ENCODE measurements at places on chromosomes 5 and 9. TPM values are rescaled to one million over a fixed set of nuclear protein-coding genes. Genes with fewer than 3 reads are reported as not detected.

The TICAM2 gene
- total RNA-seq: 3.7 TPM

GRCh38 chr9:108443019-108443633 lies 412.7 kb downstream of the ACTL7B start:
- no peak for DNase-seq

GRCh38 chr9:35273591-35273990 lies 111.8 kb downstream of the UNC13B start:
- DNase-seq: no peak

- DNase-seq: peak; percentile 64
These were observed 674.4 kb downstream of the PRR16 start for GRCh38 chr5:121138495-121138907.

GRCh38 chr9:21153336-21154017 lies 11.8 kb upstream of the IFNW1 start:
- DNase-seq: peak; percentile 2

DNA sequence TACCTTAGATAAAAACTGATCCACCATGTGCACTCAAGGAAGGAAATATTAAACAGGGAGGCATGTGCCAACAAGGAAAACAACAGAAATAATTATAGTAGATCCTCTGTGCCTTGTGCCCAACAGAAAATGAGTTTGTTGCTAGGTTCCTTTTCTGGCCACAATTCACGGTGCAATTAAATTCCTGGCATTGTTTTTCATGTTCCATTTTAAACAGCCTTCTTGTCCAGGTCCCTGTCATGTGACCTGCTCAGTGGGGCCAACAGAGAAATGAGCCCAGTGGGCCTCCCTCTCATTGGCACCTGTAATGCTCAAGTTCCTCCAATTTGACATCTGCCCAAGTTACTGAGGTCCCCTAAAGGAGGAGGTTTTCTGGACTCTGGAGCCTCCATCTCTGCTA lies 56.5 kb downstream of the SPOCK1 start:
- DNase-seq: no peak

The MRPS30 gene
- 48.2 TPM for total RNA-seq

GRCh38 chr5:84370176-84370575 lies 14.5 kb downstream of the EDIL3 start:
- DNase-seq: no peak

DNA sequence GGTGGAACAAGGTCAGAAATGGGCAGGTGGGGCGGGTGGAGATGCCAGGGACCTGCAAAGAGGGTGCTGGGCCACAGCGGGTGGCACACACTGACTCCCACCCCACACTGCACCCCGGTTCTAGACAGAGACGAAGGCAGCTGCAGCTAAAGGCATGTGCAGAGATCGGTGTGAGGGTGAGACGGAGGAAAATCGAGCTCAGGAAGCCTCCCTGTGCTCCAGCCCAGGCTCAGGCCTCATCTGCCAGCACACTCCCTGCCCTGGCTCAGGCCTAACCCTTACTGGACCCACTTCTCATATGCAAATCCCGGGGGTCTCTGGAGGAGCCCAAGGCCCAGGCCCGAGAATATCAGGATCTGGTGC lies 130.8 kb upstream of the PPP1R26 start:
- DNase-seq: no peak

GRCh38 chr5:107937651-107938355 lies 267.1 kb upstream of the EFNA5 start:
- DNase-seq: no peak

- no peak for DNase-seq
These were observed 28.4 kb upstream of the FAM120A start for GRCh38 chr9:93422977-93423616.

The SAXO1 gene
- not detected for total RNA-seq

DNA sequence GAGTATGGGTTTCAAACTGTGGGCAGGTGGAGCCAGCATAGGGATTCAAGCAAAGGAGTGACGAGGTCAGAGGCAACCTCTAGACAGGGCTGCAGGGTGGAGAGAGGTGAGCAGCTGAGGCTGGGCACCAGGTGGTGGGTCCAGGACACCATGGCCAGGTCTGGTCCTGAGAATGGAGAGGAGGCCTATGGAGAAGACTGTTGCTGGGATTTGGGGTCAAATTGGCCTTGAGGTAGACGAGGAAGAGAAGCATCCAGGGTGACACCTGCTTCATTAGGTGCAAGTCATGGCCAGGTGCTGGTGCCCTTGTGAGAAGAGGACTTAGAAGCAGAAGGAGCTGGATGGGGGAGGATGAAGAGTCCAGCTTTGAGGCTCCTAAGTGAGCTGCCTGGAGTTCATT lies 99.6 kb downstream of the NSG2 start:
- no peak for DNase-seq

GRCh38 chr5:15023266-15023665 lies 151.7 kb upstream of the ANKH start:
- no peak for DNase-seq

The PCDH1 gene
- 15.7 TPM for total RNA-seq

DNA sequence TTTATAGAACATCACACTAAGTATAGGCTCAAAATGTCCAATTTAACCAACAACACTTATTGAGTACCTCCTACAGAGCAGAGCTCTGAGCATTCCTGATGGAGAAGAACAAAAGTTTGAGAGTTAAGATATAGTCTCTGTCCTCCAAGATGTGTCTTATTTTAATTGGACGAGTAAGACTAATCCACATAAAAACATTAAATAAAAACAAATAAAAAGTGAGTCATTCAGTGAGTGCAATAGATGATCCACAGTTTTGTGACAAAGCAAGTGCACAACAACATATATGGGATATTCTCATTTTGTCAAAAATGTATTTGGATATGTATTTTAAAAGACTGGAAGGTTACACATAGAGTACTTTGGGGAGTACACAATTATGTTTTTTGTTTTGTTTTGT lies 277.4 kb downstream of the FBXL17 start:
- no peak for DNase-seq

The PIP5KL1 gene
- total RNA-seq: 5.7 TPM

- no peak for DNase-seq
These were observed 92.5 kb upstream of the CPEB4 start for GRCh38 chr5:173795601-173796000.

The TSLP gene
- 5.1 TPM for total RNA-seq

The RETREG1 gene
- total RNA-seq: 4.9 TPM

DNA sequence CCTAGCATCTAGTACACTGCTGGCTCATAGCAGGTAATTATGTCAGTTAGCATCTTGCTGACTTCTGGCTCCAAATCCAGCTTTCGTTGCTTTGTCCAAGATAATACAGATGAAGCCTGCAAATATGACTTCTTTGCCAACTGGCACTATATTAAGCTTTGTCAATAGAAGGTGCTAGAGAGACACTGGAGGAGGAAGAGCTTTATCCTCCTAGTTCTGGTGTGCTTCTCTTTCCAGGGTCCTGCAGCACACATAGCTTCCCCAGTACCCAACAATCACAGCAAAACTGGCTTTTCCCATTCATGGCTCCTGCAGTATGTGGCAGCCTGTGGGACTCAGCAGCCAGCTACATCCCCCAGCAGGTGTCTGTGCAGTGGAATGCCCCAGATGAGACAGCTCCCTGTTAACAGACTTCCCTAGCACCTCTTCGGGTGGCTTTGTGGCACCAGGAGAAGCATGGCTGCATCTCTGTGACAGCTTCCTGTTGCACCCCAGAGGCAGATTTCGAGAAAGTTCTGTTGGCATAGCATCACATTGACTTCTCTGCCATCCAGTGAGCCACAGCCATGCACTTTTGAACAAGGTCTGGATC lies 147.8 kb downstream of the OXCT1 start:
- DNase-seq: peak; percentile 5

- no peak for DNase-seq
These were observed 475 bp downstream of the WDR5 start for GRCh38 chr9:134136118-134136995.

DNA sequence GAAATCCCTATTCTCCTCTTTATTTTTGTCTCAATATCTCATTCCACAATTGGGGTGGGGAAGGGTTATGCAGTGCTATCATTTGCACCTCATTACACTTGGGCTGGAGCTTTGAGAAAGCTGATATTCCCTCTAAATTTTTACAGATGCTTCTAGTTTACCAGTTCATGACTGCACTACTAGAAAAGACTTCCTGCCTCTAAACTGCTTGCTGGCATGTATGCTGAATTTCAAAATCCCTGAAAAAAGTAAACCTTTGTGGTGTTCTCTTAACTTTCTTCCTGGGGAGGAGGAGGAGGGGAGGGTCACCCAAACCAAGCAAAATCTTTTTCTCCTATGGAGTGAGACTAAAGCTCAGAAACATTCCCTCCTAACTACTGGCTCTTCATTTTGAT lies 45.1 kb downstream of the BNC2 start:
- DNase-seq: no peak

The TPPP gene
- total RNA-seq: 0.17 TPM

DNA sequence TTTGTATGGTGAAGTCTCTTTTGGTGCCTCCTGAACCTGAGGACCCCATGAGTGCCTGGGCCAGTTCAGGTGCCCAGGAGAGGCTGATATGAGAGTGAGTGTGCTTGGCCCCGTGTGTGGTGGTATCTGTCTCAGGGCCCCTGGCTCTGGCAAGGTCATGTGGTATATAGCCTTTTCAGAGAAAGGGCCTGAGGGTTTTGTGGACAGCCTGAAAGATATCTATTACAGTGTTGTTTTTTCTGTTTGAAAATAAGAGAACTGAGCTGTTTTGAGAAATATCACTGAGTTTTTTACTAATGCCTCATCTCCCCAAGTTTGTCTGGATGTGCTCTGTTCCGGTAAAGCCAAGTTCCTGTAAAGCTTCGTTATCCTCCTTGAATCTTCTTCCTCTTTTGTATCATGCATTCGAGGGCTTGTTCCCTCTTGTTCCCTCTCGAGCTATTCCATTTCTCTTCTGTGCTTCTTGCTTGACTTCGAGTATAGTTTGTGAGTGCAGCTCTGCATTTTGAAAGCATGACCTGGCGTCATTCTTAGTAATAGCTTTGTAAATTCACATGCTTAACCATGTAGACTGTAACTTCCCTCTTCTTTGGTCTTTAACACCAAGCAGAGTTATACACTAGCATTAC lies 122.3 kb downstream of the MAST4 start:
- DNase-seq: no peak

The SLC25A48 gene
- not detected for total RNA-seq

GRCh38 chr9:17414986-17415385 lies 163.9 kb upstream of the SH3GL2 start:
- no peak for DNase-seq

GRCh38 chr5:151954255-151954654 lies 29.6 kb upstream of the GLRA1 start:
- DNase-seq: no peak

The INSL4 gene
- not detected for total RNA-seq

- DNase-seq: no peak
These were observed 73.3 kb downstream of the INSL6 start for GRCh38 chr9:5112109-5112592.

DNA sequence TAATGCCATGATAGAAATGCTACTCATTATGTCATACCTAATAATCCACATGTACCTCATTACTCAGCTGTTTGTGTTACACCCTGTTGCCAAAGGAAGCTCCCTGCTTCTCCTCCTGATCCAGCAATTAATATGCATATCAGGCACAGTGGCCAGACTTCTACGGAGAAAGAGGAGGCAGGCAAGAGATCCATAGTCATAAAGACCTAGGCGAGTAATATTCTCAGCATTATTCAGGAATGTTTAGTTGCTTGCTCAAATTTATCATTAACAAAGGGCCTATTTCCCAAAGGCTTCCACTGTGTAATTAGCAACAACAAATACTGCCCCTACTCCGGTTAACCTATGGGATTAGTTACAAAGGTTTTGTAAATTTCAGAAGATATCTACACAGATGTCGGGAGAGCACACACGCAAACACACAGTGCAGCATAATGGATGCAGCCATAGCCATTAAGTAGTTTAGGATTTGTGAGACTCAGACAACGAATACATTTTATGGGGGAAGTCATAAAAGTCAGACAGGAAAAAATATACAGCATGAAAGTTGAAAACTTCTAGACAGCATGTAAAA lies 192.6 kb downstream of the EFNA5 start:
- DNase-seq: no peak

DNA sequence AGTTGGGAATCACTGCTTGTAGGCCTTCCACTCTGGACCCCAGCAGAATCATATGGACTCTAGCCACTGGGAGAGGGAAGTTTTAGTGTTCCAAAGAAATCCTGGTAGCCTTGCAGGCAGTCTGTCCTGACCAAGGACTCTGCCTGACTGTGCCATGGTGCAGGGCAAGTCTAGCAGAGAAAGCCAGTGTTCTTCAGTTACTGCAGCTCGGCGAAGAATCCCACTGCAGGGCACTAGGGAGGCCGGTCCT lies 20.3 kb upstream of the MATR3 start:
- peak; percentile 55 for DNase-seq

DNA sequence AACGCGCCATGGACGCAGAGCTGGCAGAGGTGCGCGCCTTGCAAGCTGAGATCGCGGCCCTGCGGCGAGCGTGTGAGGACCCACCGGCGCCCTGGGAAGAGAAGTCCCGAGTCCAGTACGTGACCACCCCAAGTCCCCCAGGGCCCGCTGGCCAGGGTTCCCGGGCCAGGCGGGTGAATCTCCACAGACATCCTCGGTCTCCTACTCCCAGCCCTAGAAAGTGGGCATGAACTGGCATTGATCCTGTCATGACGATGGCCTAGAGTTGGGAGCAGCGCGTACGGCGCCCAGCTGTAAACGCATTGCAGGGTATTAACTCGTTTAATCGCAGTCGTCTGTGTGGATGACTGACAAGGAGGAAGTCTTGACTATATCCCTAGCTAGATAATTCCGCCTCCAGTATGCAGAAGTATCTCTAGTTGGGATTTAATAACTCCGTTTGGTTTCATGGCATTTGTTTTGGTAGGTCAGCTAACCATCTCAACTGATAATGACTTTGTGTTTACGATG lies 293 bp downstream of the CENPP start:
- no peak for DNase-seq

- DNase-seq: peak; percentile 14
These were observed 51.9 kb upstream of the TCERG1 start for GRCh38 chr5:146395193-146395592.

- DNase-seq: peak; percentile 98
These were observed 89.9 kb upstream of the CLINT1 start for GRCh38 chr5:157948738-157949410.

The TLX3 gene
- total RNA-seq: not detected

GRCh38 chr5:57405984-57406383 lies 76.6 kb downstream of the ACTBL2 start:
- no peak for DNase-seq

GRCh38 chr5:65866837-65867521 lies 59.4 kb upstream of the ERBIN start:
- no peak for DNase-seq

The GBGT1 gene
- total RNA-seq: not detected

Measured in MCF 10A (cell line).